ENCODE measurements at places on chromosomes 2 and 18.

DNA sequence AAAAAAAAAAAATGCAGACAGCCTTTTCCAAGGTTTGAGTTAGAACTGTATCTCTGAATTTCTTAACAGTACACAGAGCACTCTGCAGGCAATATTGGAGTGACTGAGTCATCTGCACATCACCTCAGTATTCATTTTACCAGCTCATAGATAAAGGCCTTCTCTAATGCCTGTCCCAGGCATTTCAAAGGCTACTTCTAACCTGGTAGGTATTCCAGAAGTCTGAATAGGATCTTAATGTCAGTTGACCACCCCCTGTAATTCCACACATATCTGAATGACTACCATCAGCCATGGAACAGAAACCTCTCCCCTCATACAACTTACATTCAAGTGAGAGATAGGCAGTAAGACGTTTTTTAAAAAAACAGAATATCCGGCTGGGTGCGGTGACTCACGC lies 9.0 kb downstream of the METTL21A start:
- DNase-seq = peak; percentile 53

DNA sequence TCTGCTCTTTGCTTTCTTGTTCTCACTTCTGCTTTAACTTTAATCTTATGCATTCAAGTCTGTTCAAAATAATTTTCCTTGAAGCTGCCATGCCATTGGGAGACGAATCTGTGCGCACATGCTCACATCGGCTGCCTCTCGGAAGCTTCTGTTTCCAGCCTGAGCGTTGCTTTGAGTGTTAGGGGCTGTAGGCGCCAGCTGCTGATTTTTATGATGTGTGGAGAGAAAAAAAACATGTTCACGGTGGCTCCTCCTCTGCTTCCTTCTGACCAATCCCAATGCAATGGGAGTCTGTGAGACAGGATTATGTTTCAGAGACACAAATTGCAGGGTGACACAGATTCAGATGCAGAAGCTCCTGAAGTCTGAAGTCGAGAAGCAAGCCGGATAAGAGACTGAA lies at the start of gene MC4R:
Gene MC4R, minus strand, starts transcription at position 180 of the 400 bp plus-strand sequence. CDS start 426 bp downstream, outside the sequence.
- DNase-seq = peak; percentile 78

GRCh38 chr2:27051902-27052645 lies 606 bp downstream of the AGBL5 start:
- peak; percentile 23 for DNase-seq

GRCh38 chr18:55743736-55744135 lies 155.7 kb upstream of the TCF4 start:
- no peak for DNase-seq

GRCh38 chr2:238459081-238459629 lies 32.4 kb downstream of the ASB1 start:
- DNase-seq = peak; percentile 10

- DNase-seq = no peak
These were observed 25.5 kb downstream of the LGALSL start for GRCh38 chr2:64479259-64480117.

GRCh38 chr18:77086034-77086433 lies 46.5 kb downstream of the MBP start:
- DNase-seq = peak; percentile 88

DNA sequence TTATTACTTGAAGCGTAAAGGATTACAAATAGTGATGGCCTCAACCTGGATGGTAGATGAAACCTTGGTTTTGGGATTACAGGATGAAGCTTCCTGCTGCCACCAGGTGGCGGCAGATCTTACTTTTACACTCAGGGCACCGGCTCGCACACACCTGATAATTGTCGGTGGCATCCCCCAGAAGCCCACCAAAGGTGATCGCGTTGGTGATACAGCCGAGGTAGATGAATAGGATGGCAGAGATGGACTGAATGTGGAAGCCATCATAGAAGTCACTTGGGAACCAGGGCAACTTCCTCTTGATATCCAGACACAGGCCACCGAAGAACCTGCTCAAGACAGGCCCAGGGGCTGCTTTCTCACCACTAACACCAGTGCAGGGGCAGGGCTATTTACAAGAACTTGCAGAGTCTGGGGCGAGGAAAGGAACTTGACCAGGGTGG lies 51.8 kb downstream of the MTHFD2 start:
- DNase-seq = peak; percentile 51

- DNase-seq = no peak
These were observed 16.1 kb upstream of the MAL start for GRCh38 chr2:95009412-95009811.

DNA sequence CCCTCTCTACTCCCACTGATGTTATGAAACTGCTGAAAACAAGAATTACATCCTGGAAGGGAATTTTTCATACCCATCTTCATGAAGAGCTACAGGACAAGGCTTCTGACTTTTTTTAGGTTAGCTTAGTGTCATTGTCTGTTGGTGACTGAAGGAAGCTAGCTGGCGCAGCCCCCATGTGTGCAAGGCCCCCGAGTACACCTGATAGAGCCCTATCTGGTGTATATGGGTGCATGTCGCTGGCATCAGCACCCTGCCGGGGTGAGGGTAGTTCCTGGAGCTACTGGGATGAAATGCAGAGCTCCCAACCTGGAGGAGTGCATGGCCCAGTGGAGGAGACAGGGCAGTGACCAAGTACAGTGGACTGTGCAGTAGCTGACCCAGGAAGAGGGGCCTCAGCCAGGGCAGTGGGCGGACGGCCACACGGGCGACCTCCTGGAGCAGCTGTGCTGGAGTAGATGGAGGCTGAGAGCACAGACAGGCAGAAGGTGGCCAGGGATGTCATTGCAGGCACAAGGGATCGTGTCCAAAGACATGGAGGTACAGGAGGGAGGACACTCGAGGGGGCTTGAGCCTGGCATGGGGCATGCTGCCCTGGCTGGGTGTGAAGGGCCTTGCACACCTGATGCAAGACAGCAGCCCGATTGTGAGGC lies 12.1 kb downstream of the IMPA2 start:
- no peak for DNase-seq

DNA sequence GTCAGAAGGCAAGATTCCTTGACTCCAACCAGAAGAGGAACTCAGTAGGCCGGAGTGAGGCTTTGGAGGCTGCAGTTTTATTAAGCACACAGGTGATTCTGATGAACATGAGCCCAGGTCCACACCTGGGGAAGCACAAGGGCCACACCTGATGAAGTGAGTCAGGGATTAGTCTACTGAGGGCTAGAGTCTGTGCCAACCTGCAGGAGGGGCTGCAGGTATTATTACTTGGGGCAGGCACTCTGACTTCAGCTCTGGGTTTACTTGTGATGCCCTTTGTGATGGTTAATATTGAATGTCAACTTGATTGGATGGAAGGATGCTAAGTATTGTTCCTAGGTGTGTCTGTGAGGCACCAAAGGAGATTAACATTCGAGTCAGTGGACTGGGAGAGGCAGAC lies 75.2 kb upstream of the ZCCHC2 start:
- no peak for DNase-seq

DNA sequence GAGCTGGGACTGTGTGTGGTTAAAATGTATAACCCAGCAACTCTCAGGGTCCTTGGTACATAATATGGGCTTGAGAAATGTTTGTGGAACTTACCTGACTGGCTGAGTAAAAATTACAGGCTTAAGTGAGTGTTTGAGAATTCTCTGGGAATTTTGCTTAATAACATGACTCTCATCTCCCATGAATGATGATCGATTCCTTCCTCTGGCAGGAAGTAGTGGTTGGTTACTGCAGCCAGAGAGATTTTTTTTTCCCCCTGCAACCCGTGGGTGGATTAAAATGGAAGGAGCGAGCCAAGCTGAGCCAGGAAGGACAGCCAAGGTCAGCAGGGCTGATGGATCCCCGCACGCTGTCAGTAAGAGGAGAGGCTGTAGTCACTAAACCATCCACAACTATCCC lies 40.6 kb upstream of the RFX8 start:
- DNase-seq = peak; percentile 41

GRCh38 chr2:102181376-102181775 lies 5.4 kb upstream of the IL1RL2 start:
- DNase-seq = no peak

DNA sequence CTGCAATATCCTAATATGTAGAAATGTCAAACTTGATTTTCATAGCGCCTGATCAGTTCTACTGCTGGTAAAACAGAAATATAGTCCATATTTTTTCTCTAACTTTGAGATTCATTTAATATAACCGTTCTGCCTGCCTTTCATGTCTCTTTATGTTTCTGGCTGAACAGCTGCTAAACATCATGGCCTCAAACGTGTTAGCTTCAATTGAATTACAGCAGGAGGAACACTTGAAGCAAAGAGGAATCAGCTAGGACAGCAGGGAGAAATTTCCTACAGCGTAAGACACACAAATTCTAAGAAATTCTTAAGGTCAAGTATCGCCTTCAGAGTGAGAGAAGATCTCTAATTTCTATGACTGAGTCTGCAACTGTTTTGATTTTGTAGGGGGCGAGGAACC lies 433.2 kb downstream of the FBXO15 start:
- DNase-seq = no peak

DNA sequence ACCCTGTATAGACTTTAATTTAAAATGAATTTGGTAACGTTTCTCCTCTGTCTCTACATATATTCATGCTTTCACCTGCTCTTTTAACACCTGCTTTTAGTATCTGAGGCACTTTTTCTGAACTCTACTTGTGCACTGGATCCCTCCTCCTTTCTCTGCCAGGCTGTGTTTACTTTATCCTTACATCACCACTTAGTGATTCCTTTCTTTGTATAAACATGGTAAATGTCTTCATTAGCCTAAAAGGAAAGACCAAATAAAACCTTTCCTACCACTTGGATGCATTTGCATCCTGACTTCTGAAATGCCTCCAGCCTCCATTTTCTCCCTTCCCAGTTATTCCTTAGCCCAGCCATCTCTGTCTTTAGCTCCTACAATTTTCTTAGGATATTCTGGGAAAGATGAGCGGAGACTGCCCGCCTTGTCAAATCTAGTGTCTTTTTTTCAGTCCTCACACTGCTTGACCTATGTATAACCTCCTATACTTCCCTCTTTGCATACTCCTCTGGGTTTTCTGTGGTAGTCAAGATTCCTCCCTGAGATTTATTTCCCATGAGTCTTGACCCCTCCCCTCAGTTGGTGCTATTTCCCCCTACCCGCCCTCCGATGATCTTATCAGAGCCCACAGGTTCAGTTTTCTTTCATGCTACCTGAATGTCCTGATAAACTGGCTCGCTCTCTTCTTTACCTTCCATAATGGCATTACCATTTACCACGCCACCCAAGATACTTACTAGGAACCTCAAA lies 44.8 kb downstream of the REL start:
- DNase-seq = peak; percentile 57

- DNase-seq = no peak
These were observed 36.9 kb downstream of the MRPL33 start for GRCh38 chr2:27808418-27808817.

DNA sequence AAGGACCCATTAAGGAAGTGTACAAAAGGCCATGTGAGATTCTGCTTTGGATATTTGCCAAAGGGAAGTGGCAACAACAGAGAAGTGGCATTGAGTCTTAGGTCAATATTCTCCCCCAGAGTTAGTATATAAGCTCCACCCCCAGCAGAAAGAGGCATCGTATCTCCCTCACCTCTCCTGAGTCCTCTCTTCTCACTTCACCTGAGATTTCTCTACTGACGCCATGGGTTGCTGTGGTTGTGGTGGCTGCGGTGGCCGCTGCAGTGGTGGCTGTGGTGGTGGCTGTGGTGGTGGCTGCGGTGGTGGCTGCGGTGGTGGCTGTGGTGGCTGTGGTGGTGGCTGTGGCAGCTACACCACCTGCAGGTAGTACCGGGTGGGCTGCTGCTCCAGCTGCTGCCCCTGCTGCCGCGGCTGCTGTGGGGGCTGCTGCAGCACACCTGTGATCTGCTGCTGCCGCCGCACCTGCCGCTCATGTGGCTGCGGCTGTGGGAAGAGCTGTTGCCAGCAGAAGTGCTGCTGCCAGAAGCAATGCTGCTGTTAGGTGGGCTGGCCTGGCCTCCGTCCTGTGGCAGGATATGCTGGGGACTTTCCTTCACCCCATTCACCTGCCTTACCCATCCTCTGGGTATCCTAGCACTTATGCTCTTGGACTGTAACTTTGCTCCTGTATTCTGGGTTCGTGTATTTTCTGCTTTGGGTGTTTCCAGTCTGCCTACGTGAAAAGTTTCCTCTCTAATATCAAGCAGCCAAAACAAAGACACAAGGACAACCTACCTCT lies 5.9 kb downstream of the SCYGR3 start:
- no peak for DNase-seq

GRCh38 chr2:240293557-240294461 lies 141.7 kb upstream of the GPC1 start:
- no peak for DNase-seq

GRCh38 chr18:7273301-7273921 lies 42.5 kb downstream of the LRRC30 start:
- DNase-seq = peak; percentile 80

GRCh38 chr2:183459466-183459865 lies 335.2 kb downstream of the NUP35 start:
- DNase-seq = no peak

DNA sequence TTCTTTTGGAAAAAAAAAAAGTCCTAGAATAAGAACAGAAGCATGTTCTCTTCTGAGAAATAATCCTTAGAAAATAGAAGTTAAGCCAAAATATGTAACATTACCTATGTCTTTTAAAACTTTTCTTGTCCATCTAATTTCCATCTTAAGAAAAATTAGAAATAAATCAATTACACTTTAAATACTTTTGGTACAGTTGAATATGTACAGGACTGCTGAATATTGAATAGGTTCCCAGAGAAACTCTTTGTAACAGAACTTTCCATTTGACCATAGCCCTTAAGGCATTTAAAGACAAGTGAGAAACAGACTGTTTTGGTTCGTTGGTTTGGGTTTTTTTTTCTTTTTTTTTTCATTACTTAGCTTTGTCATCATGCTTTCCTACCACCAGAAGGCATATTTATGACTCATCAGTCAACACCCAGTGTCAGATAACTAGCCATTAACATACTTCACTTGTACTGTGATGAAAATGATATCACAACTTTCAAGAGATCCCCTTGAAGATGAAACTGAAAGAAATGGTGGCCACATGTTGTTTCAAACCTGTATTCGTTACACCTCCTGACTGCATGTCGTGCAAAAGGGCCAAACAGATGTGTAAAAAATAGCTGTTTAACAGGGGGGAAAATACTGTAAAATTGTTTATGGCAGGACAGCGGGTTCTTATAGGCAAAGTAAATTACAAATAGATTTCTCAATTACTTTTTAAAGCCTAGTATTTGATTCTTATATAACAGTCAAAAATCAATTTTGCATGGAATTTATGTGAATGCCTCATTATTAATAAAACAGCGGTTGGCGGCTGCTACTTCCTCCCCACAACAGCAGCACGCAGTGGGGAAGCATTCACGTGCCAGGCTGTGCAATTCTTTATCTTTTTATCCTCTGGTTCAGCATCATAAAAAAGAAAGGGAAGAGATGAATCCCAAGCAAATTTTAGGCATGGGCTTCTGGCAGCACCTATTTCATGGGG lies 280.7 kb upstream of the HNRNPA3 start:
- DNase-seq = peak; percentile 59

GRCh38 chr2:18475884-18476283 lies 84.6 kb downstream of the RDH14 start:
- DNase-seq = no peak

DNA sequence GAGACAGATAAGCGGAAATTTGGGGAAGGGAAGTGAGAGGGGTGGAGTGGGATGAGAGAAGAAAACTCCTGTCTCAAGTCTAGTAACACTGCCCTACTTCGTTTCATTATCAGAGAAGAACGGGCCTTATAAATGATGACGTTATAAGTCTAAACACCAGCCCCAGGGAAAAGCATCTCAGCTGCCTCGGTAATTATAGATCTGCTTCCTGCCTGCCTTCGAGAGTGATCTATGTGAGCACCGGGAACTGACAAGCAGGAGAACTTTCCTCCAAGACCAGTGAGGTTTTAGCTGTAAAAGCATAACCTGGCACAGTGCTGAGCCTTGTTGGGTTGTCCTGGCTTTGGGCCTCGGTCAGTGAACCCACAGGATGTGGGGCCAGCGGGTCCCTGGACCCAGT lies 227.9 kb upstream of the SIX2 start:
- no peak for DNase-seq
